ENCODE measurements at places on chromosomes 6 and 20.
A peak's percentile ranks its signal among the peaks of the same experiment; 100 is the strongest.

DNA sequence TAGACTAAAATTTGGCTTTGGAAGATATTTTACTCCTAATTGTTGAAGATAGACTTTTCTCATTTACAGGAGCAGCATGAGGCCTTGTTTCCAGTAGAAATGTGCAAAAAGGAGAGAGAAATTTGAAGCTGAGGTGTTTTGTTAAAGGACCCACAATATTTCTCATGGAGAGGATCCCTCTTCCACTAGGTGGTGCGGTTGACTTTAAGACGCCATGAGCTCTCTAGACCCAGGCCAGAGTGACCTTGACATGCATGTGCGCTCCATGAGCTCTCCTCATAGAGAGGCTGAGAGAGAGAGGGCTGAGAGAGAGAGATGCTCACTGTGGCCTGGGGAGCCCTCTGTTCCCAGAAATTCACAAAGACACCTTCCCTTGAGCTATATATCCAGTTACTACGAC, 861.2 kb upstream of the EYS start:
- no peak for DNase-seq

DNA sequence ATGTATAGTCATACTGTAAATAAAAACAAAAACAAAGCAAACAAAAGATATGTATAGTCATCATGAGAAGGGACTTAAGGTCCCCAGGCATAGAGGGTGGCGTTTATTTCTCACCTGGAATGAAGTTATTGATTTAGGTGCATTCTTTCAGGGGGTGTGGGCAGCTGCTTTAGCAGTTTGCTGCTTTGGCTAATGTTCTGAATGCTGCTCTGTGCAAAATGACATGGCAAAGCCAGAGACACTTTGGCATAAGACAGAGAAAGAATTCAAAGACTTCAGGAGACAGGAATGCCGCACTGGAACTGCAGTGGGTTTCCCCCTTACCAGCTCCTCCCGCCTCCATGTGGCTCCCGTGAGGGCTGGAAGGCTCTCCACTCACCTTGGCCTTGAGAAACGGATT, 36.4 kb upstream of the NELFCD start:
- DNase-seq, result no peak

DNA sequence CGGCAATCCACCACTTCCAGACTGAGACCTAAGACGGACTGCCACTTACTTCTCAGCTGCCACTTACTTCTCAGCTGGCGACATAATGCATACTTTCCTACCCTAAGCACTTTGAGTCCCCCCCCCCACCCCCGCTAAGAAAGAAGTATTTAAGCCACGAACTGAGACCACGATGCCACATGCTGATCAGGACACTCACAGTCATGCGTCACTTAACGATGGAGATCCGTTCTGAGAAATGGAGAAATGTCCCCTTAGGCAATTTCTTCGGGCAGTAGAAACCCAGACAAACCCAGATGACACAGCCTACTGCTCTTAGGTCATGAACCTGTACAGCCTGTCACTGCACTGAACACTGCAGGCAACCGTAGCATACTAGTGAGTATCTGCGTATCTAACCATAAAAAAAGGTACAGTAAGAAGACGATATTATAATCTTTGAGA, 690 bp downstream of the IFNGR1 start:
- DNase-seq, result peak; percentile 36

- DNase-seq, result no peak
Observed at GRCh38 chr20:58228103-58228483, 360 bp downstream of the ANKRD60 start.

DNA sequence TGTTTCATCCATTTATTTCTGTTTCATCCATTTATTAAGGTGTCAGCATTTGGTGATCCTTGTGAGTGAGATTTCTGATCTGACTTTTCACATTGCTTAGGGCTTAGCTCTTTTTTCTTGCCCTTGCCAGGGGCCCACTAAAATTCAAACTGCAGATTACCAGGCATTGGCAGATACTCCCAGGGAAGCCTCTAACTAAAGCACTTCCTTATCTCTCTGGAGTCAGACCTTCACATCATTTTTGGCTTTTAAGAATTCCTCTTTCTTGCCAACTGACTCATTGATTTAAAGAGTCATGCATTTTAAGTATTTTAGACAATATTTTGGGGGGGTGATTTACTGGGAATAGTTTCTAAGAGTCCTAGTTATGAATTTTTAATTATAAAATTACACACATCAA, 2.6 kb upstream of the WFDC8 start:
- DNase-seq, result no peak

DNA sequence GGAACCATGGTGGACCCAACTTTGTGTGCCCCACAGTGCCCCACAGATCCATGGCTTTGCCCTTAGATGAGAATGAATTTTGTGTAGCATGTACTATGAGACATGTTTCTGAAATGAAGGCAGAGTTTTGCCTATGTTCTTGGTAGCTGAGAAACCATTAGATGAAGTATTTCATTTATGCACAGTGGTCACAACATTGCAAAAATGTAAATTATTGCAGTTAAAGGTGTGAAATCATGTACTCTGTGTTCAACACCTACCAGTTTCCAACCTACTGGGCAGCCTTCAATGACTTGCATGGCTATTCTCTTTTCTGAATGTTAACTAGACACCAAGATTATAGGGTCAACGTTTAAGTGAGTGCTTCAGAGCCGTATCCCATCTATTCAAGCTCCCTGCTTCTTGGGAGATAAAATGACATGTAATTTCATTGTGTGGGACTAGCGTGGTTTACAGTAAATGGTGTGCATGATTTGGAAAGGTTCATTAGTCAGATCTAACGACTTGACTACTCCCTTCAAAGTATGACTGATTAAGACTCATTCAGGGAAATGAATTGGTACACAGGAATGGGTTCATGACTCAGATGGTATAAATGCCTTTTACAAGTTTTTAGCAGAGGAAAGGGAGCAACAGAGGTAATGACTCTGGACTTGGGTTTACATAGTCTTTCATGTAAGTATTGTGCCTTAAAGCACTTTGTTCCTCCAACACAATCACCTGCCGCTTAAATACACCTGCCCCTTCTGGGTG, 106.1 kb upstream of the AKIRIN2 start:
- no peak for DNase-seq

DNA sequence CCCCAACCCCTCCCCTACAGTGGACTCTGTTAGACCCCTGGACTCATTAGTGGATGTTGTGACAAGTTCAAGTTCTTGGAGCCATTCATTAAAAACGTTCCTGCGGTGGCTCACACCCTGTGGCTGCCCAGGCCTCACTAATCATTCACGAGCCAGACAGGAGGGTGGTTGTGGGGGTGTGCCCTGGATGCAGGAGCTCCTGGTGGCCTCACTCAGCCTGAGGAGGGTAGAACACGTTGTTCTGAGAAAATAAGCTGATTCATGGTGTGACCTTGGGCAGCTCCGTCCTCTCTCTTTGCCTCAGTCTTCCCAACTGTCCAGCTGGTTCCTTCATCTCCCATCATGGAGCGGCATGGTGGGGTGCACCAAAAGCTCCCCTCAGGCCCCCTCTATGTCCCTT, 16.7 kb downstream of the SLC13A3 start:
- DNase-seq, result no peak

Data from stimulated activated CD4-positive, alpha-beta T cell treated with anti-CD3 and anti-CD28 coated beads, Interleukin-4, amount 100 ng/mL, for 24 hours (primary cell).